ENCODE measurements at places on chromosomes 2 and 18.

GRCh38 chr2:216004697-216005283, 8.6 kb downstream of the MREG start:
- DNase-seq = no peak

DNA sequence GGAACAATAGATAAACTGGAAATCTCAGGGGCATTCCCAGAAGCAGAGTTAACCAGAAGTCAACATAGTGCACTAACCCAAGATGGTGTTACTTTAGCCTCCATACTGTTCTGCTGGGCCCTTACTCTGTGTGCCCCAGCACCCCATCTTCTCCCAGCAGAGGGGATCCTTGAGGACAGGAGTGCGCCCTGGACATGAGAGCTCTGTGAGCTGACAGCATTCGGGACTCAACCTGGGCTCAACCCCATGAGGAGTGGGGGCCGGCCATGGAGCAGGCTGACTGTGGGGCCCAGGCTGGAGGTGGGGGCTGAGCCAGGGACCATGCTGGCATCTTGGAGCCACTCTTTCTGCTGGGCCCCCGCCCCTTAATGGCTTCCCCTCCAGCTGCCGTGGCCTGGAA, 156.3 kb upstream of the HS6ST1 start:
- DNase-seq = peak; percentile 52

DNA sequence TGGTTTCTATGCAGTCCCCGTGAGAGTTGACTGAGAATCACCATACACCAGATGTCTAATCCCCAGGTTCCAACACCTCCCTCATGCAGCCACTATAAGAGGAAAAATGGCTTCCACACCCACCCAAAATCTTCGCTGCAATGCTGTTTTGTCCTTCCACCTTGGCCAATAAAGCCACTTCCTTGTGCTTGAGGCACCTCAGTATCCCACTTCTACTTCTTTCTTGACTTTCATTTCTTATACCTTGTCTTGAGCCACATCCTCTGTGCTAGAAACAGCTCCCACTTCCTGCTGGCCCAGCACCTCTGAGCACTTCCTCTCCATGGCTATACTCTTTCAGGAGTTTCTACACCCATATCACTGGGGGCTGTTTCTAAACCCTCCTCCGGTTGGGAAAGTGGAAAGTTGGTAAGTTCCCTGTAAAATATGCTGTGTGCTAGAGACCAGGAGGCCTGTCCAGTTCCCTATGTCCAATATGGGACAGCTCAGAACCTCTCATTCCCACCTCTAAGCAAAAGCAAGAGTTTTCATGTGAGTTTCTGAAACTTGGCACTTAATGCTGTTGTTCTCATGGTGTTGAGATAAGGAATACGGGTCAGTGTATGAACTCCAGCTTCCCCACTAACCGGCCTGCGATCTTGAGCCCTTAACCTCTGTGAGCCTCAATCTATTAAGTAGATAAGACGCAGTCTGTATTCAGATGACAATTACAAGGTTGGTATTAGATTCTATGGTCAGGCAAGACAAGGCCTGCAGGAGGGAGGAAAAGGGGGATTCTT, 209.1 kb upstream of the ID2 start:
- no peak for DNase-seq

GRCh38 chr2:163479599-163479998, 256.2 kb downstream of the FIGN start:
- DNase-seq = no peak

DNA sequence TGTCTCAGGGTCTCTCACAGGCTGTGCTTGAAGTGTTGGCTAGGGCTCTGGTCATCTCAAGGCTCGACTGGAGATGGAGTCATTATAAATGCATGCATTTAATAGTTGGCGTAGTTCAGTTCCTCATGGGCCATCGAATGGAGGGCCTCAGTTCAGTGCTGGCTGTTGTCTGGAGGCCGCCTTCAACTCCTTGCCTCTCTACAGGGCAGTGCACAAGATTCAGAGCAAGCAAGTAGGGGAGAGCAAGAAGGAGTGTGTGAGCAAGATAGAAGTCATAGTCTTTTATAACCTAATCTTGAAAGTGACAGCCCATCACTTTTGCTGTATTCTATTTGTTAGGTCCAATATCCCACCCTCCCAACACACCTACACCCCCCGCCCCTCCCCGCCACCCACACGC, 137.5 kb downstream of the BABAM2 start:
- DNase-seq = no peak

DNA sequence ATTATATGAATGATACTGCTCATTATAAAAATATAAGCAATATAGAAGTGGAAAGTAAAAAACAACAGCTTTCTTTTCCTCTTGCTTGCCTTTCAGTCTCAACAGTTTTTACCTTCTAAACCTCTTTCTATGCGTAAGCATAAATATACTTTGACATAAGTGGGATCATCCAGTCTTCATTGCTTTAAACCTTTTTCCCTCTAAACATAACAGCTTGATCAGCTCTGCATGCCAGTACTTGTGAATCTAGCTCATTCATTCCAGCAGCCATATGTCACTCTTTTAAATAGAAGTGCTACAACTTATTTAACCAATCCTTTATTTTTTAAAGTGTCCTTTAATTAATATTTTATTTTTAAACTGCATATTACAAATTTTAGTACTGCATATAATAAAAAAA, 88.1 kb downstream of the TTC27 start:
- DNase-seq = no peak

DNA sequence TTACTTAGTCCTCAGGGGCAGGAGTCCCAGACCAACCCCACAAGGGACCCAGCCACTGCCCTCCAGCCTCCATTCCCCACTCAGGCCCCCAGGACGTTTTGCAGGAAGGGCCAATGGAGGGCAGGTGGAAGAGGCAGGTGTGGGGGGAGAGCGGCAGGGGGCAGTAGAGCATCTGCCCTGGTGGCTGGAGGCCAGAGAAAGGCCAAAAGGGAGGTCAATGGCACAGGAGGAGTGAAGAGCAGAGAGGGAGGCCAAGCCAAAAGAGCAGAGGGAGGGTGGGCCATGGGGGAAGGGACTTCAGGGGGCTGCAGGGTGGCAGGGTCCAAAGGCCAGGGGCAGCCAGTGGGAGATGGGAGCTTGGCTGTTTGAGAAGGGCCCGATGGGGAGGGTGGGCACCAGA, 17.3 kb upstream of the GPR55 start:
- DNase-seq = peak; percentile 42

DNA sequence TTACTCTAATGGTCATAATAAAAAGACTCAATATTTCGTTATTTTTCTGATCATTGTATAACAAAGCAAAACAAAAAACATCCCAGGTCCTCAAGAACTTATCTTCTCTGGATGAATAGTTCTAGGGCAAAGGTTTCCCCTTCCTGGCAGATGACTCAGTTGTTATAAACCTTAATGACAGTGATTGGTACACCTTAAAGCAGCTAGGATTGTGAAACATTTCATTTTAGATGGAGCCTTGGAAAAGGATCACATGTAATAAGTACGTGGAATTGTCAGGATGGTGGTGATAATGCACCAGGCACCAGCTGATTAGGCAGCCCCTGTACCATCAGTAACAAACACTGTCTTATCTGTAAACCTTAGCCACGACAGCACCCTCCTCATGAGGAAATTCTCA, 47.2 kb downstream of the MEP1B start:
- DNase-seq = no peak

- no peak for DNase-seq
These were observed 163.8 kb upstream of the MEX3C start for GRCh38 chr18:51361130-51361860.

GRCh38 chr2:120539937-120540718, 194.2 kb downstream of the INHBB start:
- peak; percentile 96 for DNase-seq

DNA sequence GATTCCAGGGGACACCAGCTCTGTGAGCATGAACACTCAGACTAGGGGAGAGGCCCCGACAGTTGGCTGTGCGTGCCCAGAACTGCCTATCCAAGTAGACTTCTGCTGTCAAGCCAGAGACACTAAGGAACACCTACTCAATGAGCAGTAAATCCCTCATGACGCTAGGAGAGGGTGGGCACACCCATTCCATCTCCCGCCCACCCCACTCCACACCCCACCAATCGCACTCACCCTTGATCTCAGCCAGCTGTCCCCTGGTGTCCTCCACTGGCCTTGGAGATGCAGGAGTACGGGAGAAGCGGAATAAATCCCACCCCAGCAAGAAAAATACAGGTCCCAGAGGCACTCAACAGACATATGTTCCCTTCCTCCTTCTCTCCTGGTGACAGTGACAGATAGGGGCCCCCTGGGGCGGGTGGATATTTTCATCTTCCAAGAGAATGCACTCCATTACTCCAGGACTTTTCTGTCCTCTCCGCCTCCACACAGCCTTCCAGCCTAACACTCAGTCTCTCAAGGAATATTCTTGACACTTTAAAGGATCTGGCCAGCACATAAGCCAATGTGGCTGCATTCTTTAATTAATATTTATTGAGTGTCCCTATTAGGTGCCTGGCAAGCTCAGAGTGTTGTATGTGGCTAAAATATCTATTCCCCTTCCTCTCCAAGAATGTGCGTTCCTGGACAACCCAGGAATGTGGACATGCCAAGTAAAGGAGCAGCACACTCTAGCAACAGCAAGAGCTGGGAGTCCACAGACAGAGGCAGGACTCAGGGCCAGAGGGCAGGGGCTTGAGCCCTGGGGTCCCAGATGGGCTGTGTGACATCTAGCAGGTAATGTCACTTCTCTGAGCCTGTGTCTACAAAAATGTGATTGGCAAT, 13.1 kb upstream of the SMAD7 start:
- no peak for DNase-seq

GRCh38 chr2:21757805-21758430, 634.1 kb downstream of the TDRD15 start:
- no peak for DNase-seq

DNA sequence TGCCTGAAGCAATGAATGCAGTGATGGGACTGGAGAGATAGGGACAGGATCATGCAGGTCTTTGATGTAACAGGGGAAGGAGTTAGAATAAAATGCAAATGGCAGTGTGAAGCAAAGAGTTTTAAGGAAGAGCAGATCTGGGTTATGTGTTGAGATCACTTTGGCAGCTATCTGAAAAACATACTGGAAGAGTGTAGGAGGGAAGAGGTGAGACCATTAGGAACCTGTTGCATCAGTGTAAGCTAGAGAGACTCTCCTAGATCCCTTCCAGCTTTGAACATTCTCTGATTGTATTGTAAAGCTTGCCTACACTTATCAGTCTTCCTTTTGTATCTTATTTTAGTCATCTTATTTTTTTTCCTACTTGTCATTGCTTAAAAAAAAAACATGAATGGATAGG, 10.5 kb downstream of the ACVR2A start:
- DNase-seq = no peak

DNA sequence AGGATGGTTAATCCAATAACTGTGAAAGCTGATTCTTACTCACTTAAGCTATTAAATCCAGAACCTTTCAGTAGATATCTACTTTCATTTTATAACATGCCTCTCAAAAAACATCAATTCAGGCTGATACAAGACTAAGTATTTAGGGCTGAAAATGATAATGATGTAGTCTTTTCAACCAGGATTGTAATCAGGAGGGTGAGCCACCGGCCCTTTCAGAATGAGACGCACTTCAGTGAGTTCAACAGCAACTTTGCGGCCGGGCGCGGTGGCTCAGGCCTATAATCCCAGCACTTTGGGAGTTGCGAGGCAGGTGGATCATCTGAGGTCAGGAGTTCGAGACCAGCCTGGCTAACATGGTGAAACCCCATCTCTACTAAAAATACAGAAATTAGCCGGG, 30.4 kb downstream of the RBMS1 start:
- no peak for DNase-seq

DNA sequence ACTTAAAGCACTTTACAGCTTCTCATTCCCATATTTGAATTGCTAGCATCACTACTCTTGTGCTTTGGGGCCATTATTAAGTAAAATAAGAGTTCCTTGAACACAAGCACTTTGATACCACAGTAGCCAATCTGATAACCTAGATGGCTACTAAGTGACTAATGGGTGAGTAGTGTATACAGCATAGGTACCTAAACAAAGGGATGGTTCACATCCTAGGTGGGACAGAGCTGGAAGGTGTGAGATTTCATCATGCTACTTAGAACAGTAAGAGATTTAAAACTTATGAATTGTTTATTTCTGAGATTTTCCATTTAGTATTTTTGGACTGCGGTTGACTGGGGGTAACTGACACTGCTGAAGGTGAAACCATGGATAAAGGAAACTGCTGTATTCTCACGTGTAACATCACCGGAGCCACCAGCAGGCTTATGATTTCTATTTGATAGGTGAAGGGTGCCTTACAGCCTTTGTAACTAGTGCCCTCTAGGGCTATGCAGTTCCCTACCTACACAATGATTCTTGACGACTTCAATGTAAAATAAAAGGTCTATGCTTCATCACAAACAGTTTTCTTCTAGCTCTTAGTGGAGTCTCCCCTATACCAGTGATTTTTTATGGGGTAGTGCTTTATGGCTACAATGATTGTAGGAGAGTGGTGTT, 22.1 kb upstream of the CRIM1 start:
- no peak for DNase-seq

DNA sequence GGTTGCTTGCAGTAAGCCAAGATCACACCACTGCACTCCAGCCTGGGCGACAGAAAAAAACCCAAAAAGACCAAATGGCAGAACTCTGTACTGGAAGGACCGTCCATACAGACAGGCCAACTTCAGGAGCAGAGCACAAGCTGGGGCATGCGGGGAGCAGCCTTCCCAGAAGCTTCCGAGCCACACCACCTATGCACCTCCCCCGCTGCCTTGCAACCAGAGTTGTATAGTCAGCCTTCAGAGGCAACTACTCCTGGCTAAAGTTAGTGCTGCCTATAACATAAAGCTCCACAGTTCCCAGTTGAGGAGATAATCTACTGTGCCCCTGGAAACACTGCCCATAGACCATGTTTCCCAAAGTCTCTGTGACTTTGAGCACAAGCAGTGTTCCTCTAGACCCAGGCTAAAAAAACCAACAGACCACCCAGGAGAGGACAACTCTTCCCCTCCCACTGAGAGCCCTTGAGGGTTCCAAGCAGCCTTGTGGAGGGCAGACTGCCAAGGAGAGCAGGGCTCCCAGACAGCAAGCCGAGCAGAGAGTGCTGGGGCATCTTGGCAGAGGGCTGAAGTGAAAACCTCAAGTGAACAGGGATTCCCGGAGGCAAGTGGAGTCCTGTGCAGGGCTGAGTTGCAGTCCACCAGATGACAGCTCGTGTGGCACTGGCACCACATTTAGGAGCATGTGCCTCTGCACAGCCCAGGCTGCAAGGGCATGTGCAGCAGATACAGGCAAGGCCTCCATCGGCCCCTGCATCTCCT, 6.8 kb downstream of the SFT2D3 start:
- no peak for DNase-seq

- DNase-seq = no peak
These were observed 191.4 kb downstream of the NYAP2 start for GRCh38 chr2:225590932-225591331.

Measured in ascending aorta (tissue), 2 donors.